ENCODE measurements at places on chromosomes 6 and 20.

- no peak for DNase-seq
Observed at GRCh38 chr6:80348263-80348662, 241.8 kb downstream of the BCKDHB start.

- DNase-seq = no peak
Observed at GRCh38 chr6:7954477-7955200, 44.1 kb upstream of the TXNDC5 start.

DNA sequence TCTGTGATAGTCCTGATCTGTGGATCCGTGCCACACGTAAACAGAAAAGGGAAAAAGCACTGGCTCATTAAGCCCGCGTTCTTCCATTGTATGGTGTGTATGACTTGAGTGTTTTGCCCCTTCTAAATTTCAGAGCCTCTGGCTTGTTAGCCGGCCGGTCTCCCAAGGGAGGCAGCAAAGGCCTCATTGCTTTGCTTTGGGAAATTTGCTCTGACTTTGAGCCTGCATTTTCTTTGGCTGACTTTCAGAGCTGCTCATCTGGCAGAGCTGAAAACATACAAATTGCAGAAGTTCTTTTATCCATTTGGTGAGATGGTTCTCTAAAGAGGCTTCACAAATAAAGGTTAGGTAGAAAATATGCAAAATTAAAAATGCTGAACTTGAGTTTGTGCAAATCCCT lies 123.0 kb downstream of the UTRN start:
- DNase-seq = no peak

GRCh38 chr6:69866351-69866769 lies at the start of gene COL19A1:
COL19A1 (plus strand) TSS chr6:69866556; CDS start chr6:69879568, 13,012 bp downstream.
- no peak for DNase-seq

DNA sequence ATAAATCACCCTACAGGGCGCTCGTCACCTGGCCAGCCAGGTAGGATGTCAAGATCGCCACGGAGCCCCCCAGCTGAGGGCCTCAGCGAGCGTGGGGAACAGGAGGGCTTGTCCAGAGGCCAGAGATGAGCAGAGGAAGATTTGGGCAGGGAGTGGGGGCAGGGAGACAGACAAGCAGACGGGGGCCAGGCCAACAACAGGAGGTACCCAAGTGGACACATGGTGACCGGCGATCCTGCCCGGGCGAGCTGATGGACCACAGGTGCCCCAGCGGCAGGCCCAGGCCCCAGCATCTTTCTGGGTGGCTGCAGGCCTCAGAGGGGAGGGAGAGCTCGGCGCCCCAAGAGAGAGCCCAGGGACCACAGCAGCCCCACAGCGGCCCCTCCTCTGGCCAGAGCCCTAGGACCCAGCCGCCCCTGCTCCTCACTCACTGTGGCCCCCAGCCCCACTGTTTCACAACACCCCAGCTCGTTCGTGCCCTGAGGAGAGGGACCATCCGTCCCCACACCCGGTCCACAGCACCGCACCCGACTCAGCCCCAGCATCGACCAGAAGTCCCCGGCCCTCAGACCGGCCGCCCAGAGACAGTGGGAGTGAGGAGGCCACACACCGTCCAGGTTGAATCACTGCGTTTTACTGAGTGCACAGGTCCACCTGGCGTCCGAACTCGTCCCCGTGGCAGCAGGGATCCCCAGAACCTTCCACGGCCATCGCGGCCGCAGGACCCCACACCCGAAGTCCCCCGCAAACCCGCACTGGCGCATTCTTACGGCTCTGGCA lies 38.6 kb upstream of the CHRNA4 start:
- no peak for DNase-seq

All from AG09309 (cell line).